ENCODE measurements at places on chromosomes 11 and 22.

GRCh38 chr22:25054943-25055511 lies 102.5 kb downstream of the KIAA1671 start:
- no peak for DNase-seq

DNA sequence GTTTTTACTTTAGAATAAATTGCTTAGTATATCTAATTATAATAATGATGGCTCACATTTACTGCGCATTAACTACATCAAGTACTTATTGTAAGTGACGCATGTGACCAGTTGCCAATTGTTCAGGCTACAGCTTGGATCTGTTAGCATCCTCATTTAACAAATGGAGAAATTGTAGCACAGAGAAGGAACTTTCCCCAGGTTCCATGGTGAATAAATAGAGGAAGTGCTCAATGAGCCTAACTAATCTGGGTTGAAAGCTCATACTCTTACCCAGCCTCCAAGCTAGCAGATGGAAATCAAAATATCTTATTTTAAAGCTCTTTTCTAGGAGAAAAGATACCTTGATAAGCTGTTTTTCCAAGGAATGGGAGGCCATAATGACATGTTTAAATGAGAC lies 19.8 kb downstream of the MMP27 start:
- no peak for DNase-seq

DNA sequence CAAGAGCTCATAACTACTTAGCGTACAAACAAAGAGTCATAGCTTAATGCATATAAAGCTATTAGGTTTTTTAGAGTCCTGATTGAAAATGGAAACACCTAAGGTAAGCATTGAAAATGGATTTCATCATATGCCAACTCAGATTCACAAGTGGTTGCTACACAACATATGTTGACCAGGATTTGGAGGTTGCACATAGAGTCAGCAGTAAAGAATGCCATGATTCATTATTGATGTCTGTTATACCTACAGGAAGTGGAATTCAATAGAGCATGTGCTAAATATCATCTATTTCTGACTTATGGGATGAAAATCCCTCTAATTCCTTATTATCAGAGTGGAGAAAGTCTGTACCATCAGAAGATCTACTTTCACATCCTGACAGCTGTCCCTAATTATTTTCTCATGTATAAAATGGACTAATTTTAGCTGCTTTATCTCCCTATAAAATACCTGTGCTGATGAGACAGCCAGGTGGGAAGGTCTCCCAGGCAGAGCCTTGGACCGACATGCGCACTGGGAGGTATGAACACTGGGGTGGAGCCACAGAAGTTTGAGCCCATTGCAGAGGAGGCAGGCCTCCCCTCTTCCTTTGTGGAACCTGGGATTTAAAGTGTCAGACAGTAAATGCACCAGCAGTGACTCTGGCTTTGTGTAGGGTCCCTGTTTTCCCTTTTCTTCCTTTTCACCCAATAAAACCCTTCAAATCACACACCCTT lies 204.2 kb downstream of the AASDHPPT start:
- DNase-seq, result no peak

DNA sequence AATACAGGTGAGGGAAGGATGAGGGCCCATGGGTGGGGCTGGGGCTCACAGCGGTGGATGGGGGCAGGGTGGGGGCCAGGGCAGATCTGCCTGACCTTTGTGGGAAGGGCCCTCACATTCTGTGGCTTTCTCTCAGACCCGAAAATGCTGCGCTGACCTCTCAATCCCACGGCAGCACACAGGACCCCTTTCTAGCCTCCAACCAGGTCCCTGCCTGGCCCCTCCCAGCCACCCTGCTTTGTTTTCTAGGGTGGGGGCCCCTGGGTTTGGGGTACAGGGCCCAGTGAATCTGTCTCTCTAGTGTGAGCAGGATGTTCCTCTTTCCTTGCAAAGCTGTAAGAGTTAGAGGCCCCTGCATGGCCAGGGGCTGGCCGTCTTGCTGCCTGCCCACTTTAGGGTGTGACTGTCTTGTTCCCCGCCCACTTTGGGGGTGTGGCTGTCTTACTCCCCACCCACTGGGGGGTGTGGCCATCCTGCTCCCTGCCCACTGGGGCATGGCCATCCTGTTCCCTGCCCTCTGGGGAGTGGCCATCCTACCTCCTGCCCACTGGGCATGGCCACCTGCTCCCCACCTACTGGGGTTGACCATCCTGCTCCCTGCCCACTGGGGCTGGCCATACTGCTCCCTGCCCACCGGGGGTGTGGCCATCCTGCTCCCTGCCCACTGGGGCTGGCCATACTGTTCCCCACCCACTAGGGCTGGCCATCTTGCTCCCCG lies 11.5 kb downstream of the PARVG start:
- DNase-seq, result no peak

DNA sequence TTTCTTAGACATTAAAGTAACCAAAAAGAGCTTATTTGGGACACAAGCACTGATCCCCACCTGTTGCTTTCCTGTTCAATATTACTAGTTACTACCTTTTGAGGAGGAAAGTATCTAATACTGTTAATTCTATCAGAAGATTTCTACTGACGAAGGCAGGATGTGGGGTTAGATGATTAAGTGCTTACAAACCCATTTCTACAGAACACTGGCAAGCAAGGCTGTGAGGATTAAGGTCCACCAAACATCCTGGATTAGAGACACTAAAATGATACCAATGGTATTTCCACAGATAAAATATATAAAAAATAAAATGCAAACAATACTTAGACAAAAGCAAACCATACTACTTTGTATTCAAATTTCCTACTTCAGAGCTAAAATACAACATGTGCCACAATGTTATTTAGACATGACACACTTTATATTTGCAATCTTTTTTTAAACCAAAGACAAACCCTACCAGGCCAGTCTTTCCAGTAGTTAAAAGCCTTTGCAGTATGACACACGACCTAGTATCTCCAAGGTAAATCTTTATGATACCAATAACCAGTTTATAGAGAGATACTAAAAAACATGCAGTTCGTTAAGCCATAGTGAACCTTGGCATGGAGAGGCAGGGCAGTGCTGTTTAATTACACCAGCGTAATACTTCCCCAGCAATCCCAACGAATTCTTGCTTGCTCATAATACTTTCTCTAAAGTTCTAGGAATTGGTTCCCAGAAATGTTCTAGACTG lies 71.2 kb upstream of the TP53AIP1 start:
- DNase-seq, result no peak

GRCh38 chr11:85961930-85962363 lies 106.8 kb downstream of the CCDC83 start:
- DNase-seq, result peak; percentile 53

GRCh38 chr22:48021991-48022401 lies 1259.5 kb downstream of the TBC1D22A start:
- DNase-seq, result no peak

DNA sequence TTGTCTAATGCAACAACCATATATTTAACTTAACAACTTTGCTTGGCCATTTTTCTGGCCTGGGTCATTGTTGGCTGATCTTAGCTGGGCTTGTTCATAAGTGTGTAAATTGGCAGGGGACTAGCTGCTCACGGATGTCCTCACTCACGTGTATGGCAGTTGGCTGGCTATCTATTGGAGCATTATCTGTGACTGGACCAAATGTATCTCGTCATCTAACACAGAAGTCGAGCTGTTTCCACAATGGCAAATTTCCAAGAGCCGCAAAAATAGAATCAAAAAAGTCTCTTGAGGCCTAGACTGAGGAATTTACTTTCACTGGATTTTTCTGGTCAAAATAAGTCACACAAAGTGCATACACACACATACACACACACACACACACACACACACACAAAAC lies 893.3 kb downstream of the FAM181B start:
- peak; percentile 58 for DNase-seq

- DNase-seq, result peak; percentile 31
These were observed 24.5 kb upstream of the RAG2 start for GRCh38 chr11:36622431-36623136.

- DNase-seq, result peak; percentile 71
These were observed 61.9 kb downstream of the NRXN2 start for GRCh38 chr11:64661146-64661545.

DNA sequence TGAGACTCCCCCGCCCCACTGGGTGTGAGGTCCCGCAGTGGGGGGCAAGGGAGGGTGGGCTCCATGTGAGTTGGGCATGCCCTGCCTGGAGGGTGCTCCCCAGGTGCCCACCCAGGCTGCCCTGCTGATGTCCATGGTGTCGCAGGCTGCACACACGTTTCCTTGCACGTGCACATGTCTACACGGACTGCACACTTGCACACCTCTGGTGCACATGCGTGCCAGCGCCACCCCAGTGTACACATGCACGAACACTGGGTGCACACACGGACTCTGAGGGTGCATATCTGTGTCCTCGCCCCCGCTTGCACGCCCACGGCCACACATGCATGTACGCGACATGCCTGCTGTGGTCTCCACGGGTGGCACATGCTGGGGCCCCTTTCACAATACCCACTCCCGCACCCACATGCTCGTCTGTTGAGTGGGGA lies 35.2 kb upstream of the PRODH start:
- DNase-seq, result no peak

DNA sequence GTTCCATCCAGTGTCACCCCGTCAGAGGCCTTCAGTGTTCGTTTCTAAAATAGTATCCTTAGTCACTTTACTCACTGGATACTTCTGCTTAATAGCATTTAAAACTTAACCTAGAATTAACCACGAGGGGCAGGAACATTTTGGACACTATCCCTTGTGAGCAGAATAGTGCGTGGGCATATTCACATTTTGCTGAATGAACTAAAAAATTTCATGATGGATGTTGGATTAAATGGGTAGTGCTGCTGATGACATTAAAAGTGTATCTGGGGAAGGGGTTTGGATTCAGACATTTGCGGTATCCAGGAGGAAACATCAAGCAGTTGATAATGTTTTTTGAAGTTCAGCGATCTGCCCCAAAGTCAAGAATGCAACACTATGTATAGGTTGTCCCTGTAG lies 750 bp upstream of the NAT10 start:
- no peak for DNase-seq

DNA sequence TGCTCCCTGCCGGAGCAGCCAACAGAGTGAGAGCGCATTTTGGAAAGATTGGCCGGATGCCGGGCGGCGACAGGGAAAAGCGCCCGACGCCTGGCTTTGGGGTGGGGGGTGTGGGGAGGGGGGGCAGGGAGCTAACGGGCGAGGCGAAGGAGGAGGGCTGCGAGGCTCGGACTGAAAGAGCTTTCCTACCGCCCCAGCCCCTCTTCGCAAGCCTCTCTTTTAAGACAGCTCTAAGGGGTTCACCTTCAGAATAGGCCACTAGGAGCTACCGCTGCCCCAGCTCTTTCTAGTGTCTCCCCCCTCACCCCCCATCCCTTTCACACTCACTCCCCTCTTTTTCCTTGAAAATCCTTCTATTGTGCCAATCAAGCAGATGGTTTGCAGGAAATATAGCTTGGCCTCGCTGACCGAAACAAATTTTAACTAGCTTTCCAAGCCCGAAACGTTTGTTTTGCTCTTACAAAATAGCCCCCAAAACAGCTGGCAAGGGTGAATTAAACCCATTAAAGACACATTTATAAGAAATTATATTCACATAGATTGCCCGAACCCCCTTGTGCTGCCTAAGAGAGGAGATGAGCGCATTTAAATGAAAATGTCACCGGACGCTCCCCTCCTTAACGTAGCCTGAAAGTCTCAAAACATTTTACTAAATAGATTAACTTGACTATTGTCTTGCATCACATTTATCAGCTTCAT lies 3.7 kb upstream of the DBX1 start:
- DNase-seq, result peak; percentile 64

- no peak for DNase-seq
These were observed 42.6 kb downstream of the ACER3 start for GRCh38 chr11:76903325-76903724.

GRCh38 chr11:7485186-7486097 lies at the start of gene OLFML1:
OLFML1 (plus strand) TSS chr11:7485506; CDS start chr11:7485876, 370 bp downstream.
- DNase-seq, result peak; percentile 91

DNA sequence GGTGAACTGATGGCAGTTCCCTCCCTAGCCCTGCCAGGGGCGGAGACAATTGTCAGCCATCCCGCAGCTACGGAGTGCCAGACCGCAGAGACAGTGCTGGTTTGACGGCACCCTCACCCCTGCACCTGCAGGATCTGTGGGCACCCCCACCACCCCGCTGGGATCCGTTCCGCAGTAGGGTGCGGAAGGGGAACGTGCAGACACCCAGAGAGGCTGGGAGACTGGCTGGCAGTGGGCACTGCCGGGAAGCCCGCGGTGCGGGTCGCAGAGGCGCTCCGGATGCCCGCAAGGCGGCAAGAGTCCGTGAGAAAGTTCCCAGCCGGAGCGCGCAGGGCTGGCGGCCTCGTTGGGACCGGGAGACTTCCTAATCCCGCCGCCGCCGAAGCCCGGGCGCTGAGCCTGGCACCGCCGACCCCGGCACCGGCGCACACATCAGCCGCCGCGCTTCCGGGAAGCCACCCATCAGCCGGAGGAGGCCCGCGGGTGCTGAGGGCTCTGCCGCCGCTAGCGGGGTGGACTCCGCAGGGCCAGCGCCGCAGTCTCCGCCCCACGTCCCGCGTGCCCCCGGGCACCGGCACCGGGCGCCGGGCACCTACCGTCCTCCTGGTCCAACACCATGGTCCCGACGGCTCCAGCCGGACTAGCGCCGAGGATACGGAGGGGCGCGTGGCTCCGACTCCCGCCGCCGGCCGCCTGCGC lies 4.3 kb upstream of the LMO1 start:
- no peak for DNase-seq

DNA sequence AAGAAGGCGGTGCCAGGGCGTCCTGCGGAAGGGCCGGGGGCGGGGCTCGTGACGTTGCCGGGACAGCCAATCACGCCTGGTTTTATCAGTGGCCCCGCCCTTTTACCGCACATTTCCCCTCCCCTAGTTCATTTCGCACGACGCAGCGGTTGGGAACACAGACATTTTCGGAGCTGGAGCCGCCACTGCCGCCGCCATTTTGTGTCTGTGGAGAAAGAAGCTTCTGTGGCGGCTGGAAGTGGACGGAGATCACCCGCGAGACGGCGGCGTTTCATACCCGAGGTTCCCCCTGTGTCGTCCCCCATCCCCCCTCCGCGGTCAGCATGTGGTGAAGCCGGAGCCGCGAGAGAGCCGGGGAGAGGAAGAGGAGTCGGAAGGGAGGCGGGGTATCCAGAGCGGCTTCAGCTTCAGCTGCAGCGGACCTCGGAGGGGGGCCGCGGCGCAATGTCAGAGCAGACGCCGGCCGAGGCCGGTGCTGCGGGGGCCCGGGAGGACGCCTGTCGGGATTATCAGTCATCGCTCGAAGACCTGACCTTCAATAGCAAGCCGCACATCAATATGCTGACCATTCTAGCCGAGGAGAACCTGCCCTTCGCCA lies at the start of gene PCF11:
TSS of gene PCF11 (plus strand) at position 136 of the 598 bp plus-strand sequence. CDS start at position 445, 309 bp downstream.
- no peak for DNase-seq

GRCh38 chr11:10322830-10323792 lies 18.2 kb downstream of the ADM start:
- peak; percentile 84 for DNase-seq

GRCh38 chr11:28323621-28324020 lies 215.4 kb downstream of the METTL15 start:
- no peak for DNase-seq

DNA sequence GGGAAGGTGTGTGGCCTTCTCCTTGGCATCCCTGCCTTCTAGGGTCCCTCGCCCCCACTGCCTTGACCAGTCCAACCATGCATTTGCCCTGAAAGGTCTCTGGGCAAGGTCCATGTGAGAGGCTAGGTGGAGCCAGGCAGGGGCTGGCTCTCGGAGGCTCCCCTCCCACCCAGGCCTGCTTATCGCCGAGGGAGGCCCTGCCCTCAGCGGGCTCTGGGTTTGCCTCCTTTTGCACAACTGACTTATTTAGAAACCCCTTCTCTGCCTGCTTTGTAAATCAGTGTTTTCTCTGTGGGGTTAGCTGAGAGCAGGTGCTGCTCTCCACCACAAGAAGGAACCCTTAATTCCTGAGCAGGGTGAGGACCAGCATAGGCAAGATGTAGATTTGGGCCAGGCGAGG lies 47.7 kb downstream of the CD82 start:
- no peak for DNase-seq
